ENCODE measurements at places on chromosomes 6 and 20. TPM values are rescaled to one million over a fixed set of nuclear protein-coding genes. Genes with fewer than 3 reads are reported as not detected.
A peak's percentile ranks its signal among the peaks of the same experiment; 100 is the strongest.

The SCAF8 gene
- 30.9 TPM for total RNA-seq

The RIMS4 gene
- under 0.01 TPM for total RNA-seq

The NOX3 gene
- total RNA-seq: not detected

The PTK6 gene
- under 0.01 TPM for total RNA-seq

The METTL24 gene
- total RNA-seq: 2.6 TPM

DNA sequence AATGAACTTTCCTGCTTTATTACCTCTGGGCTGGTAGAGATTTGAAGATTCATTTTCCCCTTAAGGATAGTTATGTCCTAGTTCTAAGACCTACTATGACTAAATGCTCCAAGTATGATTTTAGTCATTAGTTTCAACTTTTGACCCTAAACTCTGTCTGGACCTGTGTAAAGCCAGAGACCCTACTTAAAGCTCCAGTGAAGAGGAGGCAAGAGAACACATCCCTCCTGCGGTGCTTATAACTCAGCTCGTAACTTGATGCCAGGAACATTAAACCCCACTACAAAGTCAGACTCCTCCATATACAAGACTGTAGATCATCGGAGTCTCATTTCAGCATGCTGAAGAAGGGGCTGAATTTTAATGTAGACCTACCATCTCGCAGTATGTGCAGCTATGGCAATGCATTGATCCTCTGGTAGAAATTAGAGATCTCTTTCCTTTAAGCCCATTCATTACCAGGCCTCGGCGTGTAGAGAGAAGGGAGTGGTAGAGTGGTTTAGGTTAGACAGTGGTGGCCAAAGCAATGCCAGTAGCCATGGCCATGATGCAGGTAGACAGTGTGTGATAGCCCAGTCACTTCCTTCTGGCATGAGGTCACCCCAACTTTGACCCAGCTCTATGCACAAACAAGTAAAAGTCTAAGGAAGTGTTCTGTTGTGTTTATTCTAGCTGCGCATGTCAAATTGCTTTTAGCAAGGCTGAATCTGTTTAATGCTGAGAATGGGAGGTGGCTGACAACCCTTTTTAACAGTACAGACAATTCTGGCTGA, 34.8 kb upstream of the MYB start:
- H3K36me3 ChIP-seq: no peaks in the 10 kb centered on the region
- no peak overlapping the region for H3K4me3 ChIP-seq
- H3K27me3 ChIP-seq: peaks cover 6% of the 10 kb centered on the region

DNA sequence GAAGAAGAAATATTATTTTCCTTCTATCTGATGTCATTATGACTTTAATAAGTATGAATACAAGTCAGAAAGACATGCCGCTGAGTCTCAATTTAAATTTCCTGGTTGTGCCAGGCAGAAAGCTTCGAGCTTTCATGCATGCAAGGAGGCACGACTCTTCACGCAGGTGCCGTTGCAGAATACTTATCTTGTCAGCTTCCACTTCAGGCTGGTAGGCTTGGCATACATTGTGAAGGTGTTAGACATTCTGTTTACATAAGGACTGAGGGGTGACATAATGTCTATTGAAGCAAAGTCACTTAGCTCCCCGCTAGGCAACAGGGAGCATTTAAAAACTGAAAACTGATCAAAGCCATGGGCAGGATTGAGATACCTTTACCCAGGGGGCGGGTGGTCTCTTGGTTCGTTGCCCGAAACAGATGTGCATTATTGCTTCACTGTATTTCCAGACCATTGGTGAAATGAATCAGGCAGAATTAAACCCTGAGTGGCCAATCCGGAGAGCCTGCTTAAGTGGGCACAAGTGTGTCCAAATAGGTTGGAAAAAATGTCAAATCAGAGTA, 16.4 kb downstream of the BMP6 start:
- no peak overlapping the region for H3K27ac ChIP-seq
- H3K36me3 ChIP-seq: no peaks in the 10 kb centered on the region
- H3K27me3 ChIP-seq: no peaks in the 10 kb centered on the region
- no peak for DNase-seq
- no peak overlapping the region for H3K4me3 ChIP-seq

GRCh38 chr6:101458336-101458735, 64.8 kb downstream of the GRIK2 start:
- no peaks in the 10 kb centered on the region for H3K36me3 ChIP-seq
- no peak overlapping the region for H3K4me3 ChIP-seq
- H3K27me3 ChIP-seq: no peaks in the 10 kb centered on the region
- H3K27ac ChIP-seq: no peak overlapping the region
- H3K4me1 ChIP-seq: no peaks in the 10 kb centered on the region
- no peak for DNase-seq

GRCh38 chr20:53948383-53949318, 121.7 kb downstream of the BCAS1 start:
- DNase-seq: no peak
- no peaks in the 10 kb centered on the region for H3K36me3 ChIP-seq
- H3K27ac ChIP-seq: peak overlapping the region; percentile 84
- no peaks in the 10 kb centered on the region for H3K27me3 ChIP-seq

DNA sequence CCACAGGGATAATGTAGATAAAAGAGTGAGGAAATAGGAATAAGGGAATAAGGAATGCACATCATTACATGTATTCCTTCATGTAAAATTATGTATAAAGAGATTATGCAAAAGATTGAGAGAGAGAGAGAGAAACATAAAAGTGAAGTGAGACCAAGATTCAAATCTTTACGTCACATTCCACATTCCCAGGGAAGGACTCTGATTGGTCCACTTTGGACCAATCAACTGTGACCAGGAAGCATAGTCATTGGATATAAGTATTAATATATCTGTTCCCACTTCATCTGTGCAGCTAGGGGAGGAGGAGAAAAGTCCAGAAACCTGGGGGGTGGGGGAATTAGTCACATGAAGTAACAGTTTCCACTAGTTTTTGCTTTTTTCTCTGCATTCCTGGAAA, 66.4 kb downstream of the SLC2A10 start:
- H3K27me3 ChIP-seq: no peaks in the 10 kb centered on the region
- no peaks in the 10 kb centered on the region for H3K36me3 ChIP-seq
- DNase-seq: no peak
- no peaks in the 10 kb centered on the region for H3K4me1 ChIP-seq
- no peak overlapping the region for H3K27ac ChIP-seq

DNA sequence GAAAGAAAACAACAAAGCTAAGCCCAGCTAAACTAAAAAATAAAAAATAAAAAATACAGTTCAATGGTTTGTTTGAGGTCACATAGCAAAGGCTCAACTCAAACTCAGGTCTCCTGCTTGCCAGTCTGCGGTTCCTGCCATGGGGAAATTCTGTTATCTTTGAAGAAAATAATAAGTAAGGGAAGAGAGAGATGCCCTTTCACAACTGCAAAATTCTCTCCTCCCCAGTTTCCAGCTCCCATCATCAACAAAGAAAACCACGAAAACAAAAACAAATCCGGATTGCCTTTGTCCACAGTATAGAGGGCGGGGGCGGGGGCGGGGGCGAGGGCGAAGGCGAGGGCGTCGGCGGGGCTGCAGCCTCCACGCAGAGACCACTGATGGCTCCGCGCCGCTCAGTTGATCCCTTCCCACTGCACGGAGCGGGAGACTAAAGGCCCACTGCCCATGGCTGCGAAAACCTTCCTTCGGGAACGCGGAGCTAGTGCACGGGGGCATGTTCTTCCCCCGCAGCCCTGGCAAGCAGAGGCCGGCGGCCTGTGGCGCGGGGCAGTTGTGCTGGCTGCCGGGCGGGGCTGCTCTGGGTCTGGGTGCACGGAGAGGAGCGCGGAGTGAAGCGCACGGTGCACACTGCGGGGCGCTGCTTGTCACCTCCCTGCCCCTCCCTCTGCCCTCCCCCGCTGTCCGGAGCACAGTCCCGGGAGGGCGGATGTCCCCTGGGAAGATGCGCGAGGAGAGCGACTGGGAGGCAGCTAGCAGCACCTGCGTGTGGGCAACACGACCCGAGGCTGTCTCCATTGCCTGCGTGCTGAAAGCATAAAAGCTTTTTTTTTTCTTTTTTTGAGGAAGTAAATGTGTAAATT, 54.1 kb upstream of the TPD52L1 start:
- peak overlapping the region; percentile 48 for H3K27ac ChIP-seq
- DNase-seq: peak; percentile 71
- no peaks in the 10 kb centered on the region for H3K36me3 ChIP-seq
- no peaks in the 10 kb centered on the region for H3K27me3 ChIP-seq
- H3K4me3 ChIP-seq: peak overlapping the region; percentile 51

DNA sequence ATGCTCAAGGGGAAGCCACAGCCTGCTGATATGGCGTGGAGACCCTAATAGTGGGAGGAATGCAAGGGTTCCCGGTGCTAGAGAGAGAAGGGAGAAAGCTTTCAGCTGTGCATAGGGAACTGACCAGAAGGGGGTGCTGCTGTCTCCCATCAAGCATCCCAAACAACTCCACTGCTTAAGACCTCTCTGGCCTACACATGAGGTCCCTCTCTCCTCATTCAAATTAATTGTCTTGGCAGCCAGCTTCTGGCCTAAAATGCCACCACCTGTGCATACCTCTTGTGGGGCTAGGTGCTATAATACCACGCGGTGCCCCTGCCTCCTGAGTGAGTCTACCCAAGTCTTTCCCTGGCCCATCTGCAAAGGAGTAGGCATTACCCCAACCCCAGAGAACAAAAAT, 14.5 kb downstream of the ADISSP start:
- no peaks in the 10 kb centered on the region for H3K4me1 ChIP-seq
- H3K27me3 ChIP-seq: no peaks in the 10 kb centered on the region
- no peak overlapping the region for H3K27ac ChIP-seq

- no peaks in the 10 kb centered on the region for H3K27me3 ChIP-seq
- DNase-seq: peak; percentile 13
- no peak overlapping the region for H3K4me3 ChIP-seq
- H3K36me3 ChIP-seq: no peaks in the 10 kb centered on the region
- no peak overlapping the region for H3K27ac ChIP-seq
Measured at GRCh38 chr6:45350186-45350710, 22.1 kb downstream of the RUNX2 start.

DNA sequence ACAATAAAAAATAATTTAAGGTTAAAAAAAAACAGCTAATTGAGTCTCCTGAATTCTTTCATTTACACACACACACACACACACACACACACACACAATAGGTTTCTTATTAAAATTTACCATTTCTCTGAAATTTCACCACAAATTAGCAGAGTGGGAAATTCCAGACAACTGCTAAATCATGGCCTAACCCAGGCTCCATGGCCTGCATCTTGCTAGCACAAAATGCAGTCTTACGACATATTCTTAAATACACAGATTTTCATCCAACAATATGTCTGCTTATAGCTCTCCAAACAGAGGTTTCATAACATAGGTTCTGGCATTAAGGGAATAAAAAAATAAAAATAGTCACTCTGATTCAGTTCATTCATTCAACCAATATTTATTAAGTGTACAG, 46.9 kb downstream of the SOD2 start:
- no peak overlapping the region for H3K4me3 ChIP-seq
- DNase-seq: no peak
- no peaks in the 10 kb centered on the region for H3K27me3 ChIP-seq
- no peak overlapping the region for H3K27ac ChIP-seq

DNA sequence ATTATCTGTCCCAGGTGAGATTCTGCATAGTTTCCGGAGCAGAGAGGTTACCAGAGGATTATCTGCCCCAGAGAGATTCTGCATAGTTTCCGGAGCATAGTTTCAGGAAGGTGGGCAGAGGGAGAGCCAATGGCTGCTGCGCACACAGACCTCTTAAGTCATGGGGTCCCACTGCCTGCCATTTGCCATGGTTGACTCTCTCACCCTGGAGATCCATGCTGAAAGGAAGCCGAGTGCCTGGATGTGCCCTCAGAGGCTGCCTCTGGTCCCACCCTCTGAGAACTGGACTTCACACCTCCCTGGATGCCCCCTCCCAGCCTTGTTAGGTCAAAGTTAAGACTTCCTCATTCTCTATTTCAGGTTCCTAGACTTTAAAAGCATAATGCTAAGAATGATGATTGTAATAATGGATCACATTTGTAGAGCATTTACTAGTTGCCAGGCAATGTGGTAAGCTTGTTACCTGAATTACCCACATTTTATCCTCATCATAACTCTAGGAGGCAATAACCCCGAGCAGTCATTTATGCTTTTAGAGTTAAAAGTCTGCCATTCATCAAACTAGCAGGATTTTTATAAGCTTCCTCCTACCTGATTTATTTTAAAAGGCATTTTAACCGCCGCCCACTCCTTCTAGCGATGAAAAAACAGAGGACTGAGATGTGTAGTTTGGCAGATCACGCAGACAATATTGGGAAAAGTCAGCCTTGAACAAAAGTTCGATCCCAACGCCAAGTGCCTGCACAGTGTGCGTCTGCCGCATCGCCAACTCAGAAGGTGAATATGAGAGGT, 11.9 kb downstream of the SERPINB9 start:
- no peak for DNase-seq
- no peaks in the 10 kb centered on the region for H3K36me3 ChIP-seq
- no peaks in the 10 kb centered on the region for H3K4me1 ChIP-seq
- no peak overlapping the region for H3K27ac ChIP-seq

DNA sequence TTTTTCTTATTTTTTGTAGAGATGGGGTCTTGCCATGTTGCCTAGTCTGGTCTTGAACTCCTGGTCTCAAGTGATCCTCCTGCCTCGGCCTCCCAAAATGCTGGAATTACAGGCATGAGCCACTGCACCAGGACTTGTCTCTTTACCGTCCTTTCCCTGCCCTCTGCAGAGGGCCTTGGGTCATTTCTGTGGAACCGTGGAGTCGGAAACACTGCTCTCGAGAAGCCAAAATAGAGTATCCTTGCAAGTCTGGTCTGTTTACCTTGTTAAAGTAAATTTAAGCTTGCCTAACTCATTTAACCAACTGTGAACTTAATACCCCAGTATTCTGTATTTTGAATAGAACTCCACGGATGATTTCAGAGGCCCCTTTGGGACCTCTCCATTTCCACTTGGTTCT, 51.4 kb downstream of the KDM1B start:
- H3K36me3 ChIP-seq: no peaks in the 10 kb centered on the region
- H3K4me1 ChIP-seq: no peaks in the 10 kb centered on the region
- H3K4me3 ChIP-seq: no peak overlapping the region

- no peak for DNase-seq
- H3K27me3 ChIP-seq: peaks cover 5% of the 10 kb centered on the region
- no peak overlapping the region for H3K4me3 ChIP-seq
- no peaks in the 10 kb centered on the region for H3K4me1 ChIP-seq
Measured at GRCh38 chr20:4710106-4710475, 11.6 kb upstream of the PRND start.

DNA sequence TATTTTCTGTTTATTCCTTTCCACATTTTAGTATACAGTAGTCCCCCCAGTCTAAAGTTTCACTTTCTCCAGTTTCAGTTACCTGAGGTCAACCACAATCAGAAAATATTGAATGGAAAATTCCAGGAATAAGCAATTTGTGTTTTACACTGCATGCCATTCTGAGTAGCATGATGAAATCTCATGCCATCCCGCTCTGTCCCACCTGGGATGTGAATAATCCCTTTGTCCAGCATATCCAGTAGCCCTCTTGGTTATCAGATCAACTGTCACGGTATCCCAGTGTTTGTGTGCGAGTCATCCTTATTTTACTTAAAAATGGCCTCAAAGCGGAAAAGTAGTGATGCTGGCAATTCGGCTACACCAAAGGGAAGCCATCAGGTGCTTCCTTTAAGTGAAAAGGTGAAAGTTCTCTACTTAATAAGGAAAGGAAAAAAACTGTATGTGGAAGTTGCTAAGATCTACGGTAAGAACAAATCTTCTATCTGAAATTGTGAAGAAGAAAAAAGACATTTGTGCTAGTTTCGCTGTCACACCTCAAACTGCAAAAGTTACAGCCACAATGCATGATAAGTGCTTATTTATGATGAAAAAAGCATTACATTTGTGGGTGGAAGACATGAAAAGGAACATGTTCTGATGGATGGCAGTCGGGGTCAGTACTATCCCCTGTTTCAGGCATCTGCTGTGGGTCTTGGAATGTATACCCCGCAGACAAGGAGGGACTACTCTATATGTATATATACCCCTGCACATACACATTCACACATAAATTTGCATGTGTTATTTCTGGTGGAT, 11.3 kb downstream of the NOX3 start:
- H3K4me1 ChIP-seq: no peaks in the 10 kb centered on the region
- no peaks in the 10 kb centered on the region for H3K36me3 ChIP-seq
- H3K4me3 ChIP-seq: no peak overlapping the region
- no peak overlapping the region for H3K27ac ChIP-seq
- H3K27me3 ChIP-seq: no peaks in the 10 kb centered on the region

Data from fibroblast of lung (primary cell).